ENCODE measurements at places on chromosomes 11 and 22.

DNA sequence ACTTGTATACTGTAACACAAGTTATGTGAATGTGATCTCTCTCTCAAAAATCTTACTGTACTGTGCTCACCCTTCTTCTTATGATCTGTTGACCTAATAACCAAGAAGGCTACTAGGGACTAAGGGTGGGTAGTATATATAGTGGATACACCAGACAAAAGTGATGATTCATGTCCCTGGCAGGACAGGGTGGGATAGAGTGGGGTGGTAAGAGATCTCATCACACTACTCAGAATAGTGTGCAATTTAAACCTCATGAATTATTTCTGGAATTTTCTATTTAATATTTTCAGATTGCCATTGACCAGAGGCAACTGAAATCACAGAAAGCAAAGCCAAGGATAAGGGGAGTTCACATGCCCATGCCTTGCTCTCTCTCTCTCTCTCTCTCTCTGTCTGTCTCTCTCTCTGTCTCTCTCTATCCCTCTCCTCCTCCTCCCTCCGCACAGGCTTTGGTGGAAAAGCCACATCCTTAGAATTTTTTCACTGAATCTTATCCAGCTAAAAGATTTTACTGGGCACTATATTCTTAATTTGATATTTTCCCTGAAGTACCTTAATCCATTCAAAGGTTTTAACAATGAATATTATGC is 12.0 kb upstream of the STK33 start:
- DNase-seq = no peak

DNA sequence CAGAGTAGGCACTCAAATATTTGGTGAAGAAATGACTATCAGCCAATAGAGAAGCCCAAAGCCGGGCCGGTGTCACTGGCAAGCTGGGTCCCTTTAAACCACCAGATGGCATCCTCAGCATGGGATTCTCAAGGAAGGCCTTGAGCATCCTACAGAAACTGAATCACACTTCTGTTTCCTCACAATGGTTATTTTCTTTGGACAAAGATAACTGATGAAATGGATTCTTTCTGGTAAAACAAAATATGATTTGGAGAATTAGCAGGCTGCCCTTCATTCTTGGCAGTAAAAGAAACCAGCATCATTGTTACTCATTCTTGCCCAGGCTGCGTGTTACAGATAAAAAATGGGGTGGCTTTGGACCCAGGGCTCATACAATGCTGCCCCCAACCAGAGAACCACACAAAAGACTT is 30.3 kb upstream of the ASPHD2 start:
- DNase-seq = peak; percentile 25

GRCh38 chr11:90476442-90477007 is 253.7 kb upstream of the CHORDC1 start:
- DNase-seq = no peak

DNA sequence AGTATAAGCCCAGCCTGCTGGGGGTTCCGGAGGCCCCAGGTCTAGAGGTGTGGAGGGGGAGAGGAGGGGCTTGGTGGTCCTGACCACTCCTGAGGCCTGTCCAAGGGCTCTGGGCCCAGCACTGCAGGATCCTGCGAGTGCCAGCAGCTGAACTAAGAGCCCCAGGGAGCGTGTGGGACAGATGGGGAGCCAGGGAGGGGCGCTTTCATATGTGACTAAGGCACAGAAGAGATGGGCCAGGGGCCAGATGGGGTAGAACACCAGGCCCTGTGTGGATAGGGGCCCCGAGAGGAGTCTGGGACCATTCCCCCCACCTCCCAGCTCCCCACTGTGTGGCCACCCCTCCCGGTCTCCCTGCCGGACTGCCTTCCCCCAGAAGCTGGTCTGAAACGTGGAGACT is 18.4 kb downstream of the MAFF start:
- DNase-seq = no peak

GRCh38 chr11:214083-214482 is 6.6 kb downstream of the RIC8A start:
- DNase-seq = no peak

DNA sequence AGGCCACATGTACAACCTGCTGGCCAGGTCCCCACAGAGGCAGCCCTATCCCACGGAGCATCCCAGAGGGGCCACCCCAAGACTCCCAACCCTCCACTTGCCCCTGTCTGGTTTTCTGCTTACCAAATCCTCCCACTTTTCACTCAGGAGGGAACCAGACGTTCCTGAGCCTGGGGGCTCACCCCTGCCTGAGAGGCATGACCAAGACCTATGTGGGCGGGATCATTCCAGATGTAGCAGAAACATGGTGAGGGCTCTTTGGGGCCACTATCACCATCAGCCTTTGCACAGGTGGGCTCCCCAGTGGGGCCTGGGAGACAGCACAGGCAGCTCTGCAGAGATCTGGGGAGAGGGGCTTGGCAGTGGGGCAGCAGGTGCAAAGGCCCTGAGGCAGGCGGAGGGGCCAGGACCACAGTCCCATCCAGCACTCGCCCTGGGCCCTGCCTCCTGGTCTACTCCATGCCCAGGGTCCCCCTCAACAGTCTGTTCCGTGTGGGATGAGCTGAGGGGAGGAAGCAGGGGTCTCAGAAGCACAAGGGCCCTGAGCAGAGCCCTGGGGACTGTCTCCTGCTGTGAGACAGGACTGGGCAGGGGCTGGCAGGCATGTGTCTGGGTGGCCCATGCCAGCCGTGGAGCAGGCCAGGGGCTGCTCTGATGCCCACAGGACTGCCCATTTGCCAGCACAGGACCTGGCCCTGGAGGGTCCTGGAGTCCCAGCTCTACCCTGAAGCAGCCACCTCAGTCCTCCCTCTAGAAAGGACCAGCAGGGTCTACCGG is 9.4 kb downstream of the PIM3 start:
- DNase-seq = no peak

GRCh38 chr11:92779746-92780145 is 189.7 kb upstream of the MTNR1B start:
- no peak for DNase-seq
